ENCODE measurements at places on chromosomes 5 and 9.
A peak's percentile ranks its signal among the peaks of the same experiment; 100 is the strongest.

DNA sequence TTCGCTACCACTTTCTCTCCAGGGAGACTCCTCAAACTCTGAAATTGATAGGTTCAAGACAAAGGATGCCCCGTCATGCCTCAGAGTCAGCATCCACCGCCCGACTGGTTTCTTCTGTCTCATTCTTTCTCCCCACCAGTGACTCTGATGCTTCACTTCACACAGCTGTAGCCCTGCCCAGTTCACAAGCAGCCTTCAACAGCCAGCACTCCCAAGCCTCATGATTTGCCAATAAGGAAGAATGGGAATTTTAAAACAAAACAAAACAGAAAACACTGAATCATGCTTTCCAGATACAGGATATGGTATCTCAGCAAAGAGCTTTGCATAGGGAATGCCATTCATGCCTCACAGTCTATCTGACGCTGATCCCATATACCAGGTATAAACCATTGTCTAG is 371.2 kb upstream of the RORB start:
- DNase-seq = no peak

DNA sequence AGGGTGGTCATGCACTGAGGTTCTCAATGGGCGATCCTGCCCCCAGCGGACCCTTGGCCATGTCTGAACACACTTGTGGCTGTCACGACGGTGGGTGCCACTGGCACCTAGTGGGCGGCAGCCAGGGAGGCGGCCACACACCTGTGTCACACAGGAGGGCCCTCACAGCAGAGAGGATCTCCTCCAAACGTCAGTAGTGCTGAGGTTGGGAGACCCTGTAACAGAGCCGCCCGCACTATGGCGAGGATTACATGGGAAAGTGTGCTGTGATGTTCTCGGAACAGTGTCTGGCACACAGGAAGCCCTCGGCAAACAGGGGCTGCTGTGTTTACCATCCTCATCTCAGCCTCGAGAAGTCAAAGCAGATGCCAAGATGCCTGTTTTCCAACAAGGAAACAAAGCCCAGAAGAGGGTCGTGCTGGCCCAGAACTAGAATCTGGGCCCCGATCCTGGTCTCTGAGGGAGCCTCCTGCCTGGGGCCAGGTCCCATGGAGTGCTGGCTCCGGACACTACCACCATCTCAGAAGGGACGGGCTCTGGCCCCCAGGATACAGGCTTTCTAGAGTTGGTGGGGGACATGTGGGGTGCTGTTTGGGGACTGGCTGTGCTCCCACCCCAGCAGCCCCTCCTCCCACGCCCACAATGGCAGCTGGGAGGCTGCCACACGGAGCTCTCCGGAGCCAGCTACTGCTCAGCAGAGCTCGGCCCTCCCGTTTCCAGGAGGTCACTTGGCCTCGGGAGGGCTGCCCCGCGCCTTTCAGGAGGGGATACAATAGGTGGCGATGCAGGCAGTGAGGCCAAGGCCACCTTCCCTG is 48.2 kb downstream of the DBH start:
- no peak for DNase-seq

DNA sequence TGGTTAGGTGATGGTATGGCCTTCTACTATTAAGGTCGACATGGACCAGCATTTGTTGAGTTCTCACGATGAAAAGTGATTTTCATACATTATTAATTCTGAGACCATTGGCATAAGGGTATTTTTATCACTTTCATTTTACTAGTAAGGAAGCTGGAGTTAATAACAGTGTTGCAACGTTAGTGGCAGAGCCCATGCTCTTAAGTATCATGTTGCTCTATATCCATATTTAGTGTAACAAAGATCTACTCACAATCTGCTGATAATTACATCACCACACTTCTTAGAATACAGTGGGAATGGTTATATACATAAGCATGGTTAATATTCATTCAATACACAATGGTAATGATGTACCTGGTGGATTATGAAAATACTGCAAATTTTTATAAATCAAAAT is 81.9 kb downstream of the PRR16 start:
- no peak for DNase-seq

- DNase-seq = no peak
Measured at GRCh38 chr5:110201791-110202190, 512.1 kb downstream of the MAN2A1 start.

- DNase-seq = no peak
Measured at GRCh38 chr5:131589510-131590348, 45.3 kb downstream of the RAPGEF6 start.

- DNase-seq = no peak
Measured at GRCh38 chr5:168852329-168852728, 273.2 kb upstream of the PANK3 start.

GRCh38 chr5:52767217-52767743 is 20.4 kb upstream of the ITGA1 start:
- no peak for DNase-seq

DNA sequence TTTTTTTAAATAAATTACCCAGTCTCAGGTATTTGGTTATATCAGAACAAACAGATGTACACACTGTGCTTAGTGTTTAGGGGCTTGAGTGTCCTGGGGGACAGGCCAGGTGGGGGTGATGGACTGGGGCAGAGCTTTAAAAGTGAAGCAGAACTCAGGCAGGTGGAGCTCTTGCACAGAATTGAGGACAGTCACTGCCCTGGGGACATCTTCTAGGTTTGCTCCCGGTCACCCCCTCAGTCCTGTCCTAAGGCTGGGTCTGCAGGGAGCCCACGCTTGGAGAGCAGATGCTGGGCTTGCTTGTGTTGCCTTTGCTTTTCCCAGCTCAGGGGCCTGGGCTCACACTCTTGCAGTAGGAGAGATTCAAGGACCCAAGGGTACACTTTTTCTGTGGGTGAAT is 10.8 kb downstream of the GADD45G start:
- no peak for DNase-seq

DNA sequence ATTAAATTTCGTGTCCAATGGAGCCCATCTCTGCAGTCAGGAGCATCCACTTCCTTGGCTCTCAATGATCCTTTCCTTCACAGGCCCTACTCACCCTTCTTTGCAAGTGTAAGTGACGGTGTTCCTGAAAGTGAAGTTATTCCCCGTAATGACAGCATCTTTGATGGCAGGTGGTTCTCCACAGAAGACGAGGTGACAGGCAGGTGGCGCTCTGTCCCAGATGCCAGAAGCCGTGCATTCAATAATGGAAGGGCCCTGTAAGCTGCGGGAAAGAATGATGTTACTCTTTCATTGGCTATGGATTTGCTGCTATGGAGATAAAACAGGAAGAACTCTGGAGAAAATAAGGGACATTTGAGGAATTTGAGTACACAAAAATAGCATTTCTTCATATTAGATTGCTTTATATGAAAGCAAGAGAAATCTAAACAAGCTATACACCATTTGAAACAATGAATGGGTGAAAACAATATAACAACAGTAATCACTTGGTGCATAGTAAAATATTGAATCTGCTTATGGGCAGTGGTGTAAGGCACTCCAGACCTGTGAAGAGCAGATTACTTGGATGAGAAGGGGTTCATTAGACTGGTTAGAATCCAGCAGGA is 89.9 kb upstream of the TXNDC8 start:
- no peak for DNase-seq

- DNase-seq = no peak
Measured at GRCh38 chr9:127991757-127992274, 11.0 kb upstream of the EEIG1 start.

GRCh38 chr5:113575074-113575473 is 61.6 kb downstream of the YTHDC2 start:
- no peak for DNase-seq

- DNase-seq = no peak
Measured at GRCh38 chr5:34735491-34736426, 79.6 kb downstream of the RAI14 start.

DNA sequence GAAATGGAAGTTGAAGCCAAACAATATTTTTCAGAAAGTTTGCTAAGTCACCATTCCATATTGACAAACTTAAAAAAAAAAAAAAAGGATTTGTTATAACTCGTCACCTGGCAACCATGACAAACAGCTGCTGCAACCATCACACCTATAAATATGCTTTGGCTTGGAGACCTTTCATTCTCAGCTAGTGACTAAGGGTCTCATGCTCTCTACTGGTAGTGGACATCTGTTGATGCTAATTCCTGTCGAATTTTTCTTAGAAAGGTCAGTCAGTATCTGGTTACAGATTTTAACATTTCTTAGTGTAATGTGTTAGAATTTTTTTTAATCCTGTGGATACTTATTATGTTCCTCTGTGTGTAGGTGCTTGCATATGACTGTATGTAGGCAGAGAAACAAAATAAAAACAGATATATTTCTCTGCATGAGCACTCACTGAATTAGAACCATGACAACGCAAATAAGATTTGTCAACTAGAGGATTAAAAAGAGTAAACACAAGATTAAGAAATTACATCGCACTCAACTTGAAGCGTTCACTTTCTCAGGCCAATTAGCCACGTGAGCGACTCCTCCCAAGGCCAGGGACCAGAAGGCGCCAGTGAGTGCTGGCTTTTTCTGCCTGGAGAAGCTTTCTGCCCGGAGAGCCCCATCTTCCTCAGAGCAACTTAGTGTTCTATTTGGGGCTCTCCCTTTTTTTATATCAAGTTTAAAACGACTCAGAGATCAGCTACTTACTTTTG is 27.0 kb upstream of the ZNF622 start:
- DNase-seq = no peak

GRCh38 chr5:116510517-116510916 is 64.1 kb downstream of the SEMA6A start:
- no peak for DNase-seq

DNA sequence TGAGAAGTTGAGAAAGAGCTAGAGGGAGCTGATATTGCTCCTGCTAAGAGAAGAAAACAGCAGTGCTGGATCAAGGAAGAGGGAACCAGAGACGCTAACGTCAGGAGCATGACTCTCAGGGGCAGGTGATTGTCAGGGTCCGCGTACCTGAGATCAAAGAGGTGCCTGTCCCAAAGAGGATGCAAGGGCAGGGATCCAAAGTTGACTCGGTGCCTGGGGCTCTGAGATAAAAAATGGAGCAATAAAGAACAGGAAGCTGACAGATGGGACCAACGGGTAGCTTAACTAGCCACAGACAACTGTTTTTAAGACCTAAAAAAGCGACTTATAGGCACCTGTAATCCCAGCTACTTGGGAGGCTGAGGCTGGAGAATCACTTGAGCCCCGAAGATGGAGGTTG is 517.8 kb downstream of the IRX1 start:
- no peak for DNase-seq

DNA sequence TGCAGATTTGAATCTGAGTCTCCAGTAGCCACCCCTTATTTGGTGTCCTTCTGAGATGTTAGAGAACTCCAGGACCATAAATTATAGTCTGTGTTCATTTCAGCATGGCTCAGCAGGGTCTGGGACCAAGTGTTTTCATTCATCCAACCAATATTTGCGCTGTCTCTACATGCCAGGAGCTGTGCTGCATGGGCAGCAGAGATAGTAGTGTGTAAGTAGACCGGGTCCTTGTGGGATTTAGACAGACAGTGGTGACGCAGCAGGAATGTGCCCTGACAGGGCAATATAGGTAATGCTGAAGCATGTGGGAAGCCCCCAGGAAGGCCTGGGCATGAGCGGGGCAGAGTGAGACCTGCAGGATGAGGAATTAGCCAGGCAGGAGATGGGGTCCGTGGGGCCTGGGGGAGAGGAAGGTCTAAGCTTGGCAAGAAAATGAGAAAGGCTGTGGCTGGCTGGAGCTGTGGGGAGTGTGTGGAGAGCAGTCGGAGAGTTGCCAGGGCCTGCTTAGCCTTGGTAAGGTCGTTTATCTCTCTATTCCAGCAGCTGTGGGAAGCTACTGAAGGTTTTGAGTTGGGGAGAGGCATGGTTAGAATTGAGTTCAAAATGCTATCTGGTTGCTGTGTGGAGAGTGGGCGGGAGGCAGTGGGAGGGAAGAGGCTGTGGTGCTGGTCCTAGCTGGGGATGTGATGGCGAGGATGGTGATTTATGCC is 16.8 kb downstream of the STXBP1 start:
- DNase-seq = no peak

DNA sequence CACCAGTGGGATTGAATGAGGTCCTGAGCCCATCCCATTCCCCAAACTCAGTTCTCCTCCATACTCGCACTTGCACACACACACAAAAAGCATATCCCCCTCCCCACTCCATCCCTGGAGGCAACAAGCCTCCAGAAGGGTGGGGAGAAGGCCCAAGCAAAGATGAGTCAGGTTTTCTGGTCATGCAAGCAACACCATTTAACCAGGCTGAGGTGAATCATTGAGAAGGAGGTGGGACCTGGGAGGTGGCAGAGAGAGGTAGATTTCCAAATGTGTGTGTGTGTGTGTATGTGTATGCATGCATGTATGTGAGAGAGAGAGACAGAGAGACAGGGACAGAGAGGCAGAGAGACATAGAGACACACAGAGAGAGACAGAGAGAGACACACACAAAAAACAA is 185.2 kb upstream of the TRIM32 start:
- no peak for DNase-seq

DNA sequence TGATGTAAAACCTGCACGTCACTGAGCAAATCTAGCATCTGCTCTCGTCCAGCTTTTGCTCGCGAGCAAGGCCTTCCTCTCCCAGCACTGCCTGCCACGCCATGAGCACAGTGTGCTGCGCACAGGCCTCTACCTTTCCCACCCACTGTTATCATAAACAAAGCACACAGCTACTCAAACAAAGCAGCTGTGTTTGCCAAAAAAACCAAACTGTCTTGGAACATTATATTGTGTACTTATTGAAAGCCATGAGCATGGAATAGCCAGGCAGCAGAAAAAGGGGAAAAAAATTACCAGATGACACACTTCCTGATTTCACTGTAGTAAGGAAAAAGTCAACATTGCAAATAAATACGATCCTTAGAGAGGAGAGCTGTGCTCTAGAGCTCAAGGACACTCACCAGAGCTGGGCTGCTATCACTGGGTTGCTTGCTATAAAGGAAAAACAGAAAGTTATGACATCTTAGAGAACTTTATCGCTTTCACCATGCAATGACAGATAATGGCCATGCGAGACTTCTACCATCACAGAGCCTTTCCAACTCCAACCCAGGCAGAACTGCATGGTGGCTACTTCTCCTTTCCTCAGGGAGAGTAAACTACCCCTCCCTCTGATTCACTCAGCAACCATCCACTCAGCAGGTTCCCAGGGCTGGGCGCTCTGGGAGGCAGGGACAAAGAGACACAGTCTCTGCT is 69.6 kb downstream of the EPB41L4B start:
- no peak for DNase-seq

DNA sequence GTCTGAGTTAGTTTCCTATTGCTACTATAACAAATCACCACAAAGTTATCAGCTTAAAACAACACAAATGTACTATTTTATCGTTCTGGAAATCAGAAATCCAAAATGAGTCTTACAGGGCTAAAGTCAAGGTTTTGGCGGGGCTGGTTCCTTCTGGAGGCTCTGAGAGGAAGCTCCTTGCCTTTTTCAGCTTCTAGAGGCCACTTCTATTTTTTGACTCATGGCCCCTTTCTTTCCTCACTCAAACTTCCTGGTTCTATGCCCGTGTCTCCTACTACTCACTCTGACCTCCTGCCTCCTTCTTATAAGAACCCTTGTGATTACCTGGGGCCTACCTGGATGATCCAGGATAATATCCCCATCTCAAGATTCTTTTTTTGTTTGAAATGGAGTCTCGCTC is 48.2 kb downstream of the GABBR2 start:
- DNase-seq = no peak

- DNase-seq = peak; percentile 20
Measured at GRCh38 chr9:6827439-6828145, 69.8 kb downstream of the KDM4C start.

GRCh38 chr5:27124590-27124989 is 86.2 kb upstream of the CDH9 start:
- DNase-seq = no peak

- DNase-seq = peak; percentile 92
Measured at GRCh38 chr5:142356716-142357468, 32.1 kb upstream of the SPRY4 start.

- no peak for DNase-seq
Measured at GRCh38 chr9:33197279-33198152, 30.4 kb upstream of the B4GALT1 start.

All from stimulated activated CD4-positive, alpha-beta T cell treated with anti-CD3 and anti-CD28 coated beads, Interleukin-1b, Interleukin-23, amount 100 ng/mL, for 4 hours (primary cell).